ENCODE measurements at places on chromosomes 12 and 14. TPM values are rescaled to one million over a fixed set of nuclear protein-coding genes. Genes with fewer than 3 reads are reported as not detected.
A peak's percentile ranks its signal among the peaks of the same experiment; 100 is the strongest.

DNA sequence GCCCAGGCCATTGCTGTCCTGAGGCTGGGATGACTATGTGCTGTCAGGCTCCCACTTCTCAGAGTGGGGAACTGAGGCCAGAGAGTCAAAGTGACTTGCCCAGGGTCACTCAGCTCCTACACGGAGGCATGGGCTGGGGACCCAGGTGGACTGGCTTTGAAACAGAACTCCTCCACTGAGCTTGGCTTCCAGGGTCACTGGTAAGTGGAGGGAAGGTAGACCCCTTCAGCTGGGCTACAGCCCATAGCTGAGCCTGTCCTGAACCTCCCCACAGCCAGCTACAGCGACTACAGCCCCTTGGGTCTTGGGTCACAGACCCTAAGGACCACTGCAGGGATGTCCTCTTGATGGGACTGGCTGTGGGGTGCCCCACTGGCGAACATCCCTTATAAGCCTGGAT lies 40.3 kb upstream of the TRAF3 start:
- no peak for DNase-seq

DNA sequence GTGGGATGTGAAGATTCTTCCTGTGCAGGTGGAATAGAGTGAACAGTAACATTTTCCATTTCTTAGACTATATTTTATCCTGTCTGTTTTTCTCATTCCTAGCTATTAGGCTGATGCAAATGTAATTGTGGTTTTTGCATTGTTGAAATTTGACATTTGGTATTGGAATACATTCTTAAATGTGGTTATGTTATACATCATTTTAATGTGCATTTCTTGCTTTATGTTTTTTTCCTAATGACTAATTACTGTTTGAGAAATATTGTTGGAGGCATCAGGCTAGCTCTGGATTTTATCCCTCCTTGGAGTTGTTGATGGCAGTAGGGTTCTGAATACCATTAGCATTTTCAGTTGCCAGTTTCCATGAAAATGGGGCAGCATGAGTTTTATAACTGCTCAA lies 75.9 kb upstream of the GNG2 start:
- DNase-seq = no peak

DNA sequence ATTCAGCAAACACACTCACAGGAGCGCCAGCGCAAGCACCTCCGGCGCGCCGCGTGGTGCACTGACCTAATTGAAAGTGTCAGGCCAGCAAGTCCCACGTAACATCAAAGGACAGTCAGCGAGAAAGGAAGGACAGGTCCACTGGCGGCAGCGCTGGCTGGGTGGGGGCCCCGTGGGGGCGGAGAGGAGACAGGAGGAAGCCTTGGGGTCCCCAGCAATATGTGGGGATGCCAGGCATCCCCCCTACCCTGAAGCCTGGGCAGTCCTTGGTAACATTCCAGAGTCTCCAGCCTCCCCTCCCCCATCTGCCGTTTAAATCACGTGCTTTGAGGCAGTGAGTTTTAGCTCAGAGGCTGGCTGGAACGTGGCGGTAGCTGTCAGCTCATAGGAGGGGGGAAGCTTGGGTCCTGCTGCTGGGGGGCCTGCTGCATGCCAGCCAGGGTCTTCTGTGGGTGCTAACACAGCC lies 159.2 kb downstream of the CALM1 start:
- no peak for DNase-seq

DNA sequence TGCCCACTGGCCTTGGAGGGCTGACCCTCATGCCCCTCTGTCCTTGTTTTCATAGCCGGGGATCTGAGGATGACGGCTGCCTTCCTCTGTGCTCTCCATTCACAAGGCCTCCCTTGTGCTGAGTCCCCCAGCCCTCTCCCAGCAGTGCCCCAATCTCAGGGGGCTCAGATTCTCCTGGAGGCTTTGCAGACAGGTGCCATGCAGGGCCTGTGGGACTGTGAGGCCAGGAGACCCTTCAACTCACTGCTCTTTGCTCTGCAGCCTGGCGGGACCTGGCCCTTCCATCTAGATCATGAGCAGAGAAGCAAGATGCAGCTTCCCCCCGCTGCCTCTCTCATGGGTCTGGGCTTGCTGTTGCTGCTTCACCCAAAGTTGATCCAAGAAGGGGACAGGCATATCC lies 356.0 kb downstream of the BCL11B start:
- DNase-seq = no peak

DNA sequence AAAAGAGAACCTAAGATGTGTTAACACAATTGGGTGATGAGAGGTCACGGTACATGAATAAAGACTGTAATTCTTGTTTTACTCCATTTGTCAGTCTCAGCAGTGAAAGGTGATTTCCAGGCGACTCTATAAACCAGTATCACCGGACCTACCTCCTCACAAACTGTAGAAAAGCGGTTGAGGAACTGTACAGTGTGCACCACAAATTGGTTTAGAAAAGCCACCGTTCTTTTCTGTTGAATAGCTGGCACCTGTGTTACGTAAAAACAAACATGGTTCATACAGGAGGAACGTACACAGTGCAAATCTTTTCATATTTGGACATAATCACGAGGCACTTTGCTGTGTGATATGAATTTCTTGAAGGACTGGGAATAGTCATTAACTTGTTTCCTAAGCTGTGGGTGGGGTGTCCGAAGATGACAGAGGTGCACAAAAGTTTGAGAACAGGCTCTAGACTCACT lies 663 bp downstream of the WASHC3 start:
- DNase-seq = no peak

DNA sequence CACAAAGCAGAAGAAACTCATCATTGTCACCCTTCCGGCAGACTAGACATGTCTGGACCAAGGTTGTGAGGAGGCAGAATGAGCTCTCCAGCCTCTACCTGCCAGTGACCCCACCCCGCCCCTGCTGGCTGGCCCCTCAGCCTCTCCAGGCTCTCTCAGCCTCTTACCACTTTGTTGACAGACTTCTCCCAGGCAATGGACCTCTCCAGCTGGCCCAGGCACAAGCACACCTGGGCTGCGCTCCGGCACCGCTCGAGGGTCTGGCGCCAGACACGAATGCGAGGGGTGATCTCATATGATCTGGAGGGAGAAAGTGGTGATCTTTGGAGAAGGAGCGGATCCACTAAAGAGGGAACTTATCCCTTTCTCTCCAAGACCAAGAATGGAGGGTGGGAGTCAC lies 30.3 kb downstream of the BAZ2A start:
- DNase-seq = no peak

DNA sequence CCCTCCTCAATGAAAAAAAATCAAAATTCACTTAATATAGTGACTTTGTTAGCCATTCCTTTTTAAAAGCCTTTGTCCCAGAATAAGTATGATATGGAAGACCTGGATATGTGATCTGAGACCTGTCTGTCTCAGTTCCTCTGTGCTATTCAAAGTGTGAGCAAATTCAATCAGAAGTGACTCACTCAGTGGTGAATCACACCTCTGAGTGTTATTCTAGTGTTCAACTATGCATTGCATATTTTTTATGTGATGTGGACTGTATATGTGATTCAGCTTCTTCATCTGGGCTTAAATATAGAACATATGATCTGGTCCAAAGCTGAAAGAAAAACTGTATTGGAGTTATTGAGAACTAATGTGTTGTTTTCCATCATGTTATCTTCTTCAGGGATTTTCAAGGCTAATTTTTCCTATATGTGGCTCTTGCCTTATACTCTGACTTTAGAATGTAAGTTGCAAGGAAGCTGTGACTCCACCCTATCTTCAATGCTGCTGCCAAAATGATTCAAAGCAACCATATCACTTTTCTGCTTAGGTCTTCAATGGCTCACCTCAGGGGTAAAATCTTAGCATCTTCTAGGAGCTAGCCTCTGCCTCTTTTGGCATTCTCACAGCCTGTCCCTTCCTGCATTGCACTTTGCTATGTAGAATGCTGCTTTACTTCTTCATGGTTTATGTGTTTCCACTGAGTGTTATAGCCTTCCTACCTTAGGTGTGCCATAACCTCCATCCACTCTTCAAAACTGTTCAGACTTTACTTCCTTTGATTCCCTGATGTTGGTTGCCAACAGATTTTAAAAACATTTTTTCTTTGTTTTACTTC lies 169.8 kb downstream of the OTOGL start:
- DNase-seq = no peak

- DNase-seq = peak; percentile 82
Observed at GRCh38 chr12:50246873-50247612, 36.3 kb downstream of the LIMA1 start.

GRCh38 chr12:11959117-11959823 lies 111.5 kb upstream of the BCL2L14 start:
- no peak for DNase-seq

GRCh38 chr14:96729889-96730288 lies 67.3 kb upstream of the VRK1 start:
- DNase-seq = no peak

GRCh38 chr14:65282896-65283253 lies 129.7 kb upstream of the FUT8 start:
- DNase-seq = no peak

GRCh38 chr12:12721176-12721751 lies 4.1 kb downstream of the CDKN1B start:
- DNase-seq = no peak

DNA sequence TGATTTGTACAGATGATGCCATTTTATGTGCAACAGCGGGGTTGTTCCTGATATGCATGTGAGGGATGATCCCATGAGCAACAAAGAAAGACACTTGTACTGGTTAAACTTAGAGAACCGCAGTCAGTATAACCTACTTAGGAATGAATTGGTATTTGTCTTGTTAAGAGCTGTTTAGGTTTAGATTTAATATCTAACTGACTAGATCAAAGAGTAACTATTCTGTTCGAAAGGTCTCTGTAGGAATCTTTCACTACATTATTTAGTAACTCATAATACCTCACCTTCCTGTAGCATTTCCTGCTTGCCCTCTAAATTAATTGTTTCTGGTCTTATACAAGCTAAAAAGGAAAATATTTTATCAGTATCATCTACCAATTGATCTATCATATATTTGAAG lies 350.4 kb downstream of the TRHDE start:
- no peak for DNase-seq

DNA sequence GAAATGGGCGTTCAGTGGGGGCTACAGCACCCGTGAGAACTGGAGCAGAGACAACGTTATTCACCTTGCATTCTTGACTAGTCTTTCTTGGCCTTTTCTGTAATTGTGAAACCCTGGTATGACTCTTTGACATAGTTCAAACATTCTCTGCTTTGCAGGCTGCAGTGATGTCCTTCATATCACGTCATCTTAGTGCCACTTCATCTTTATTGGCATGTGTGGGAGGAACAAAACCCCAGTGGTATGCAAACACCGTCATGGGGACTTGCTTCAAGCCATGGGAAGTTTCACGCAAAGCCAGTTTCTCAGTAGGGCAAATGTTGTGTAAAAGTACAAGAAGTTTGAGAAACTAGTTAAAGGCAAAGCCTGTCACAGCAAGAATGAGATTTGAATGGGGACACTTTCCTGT lies 20.2 kb upstream of the DUSP16 start:
- DNase-seq = no peak

- no peak for DNase-seq
Observed at GRCh38 chr12:131102991-131103668, 149.4 kb downstream of the ADGRD1 start.

DNA sequence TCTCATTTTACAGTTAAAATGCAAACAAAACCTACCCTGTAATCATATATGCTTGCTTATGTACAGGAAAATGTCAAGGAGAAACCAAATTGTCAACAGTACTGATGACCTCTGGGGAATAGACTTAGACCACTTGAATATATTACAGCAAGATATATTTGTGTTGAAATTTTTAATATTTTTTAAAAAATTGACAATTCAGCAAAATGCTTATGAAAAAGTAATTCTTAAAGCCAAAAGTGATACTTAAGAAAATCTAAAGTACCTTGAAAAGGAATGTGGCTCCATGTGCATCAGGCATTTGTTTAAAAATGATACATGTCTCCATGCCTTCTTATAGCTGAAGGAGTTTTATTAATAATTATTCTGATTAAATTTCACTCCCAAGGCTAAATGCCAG lies 49.2 kb downstream of the PTPN21 start:
- DNase-seq = no peak

DNA sequence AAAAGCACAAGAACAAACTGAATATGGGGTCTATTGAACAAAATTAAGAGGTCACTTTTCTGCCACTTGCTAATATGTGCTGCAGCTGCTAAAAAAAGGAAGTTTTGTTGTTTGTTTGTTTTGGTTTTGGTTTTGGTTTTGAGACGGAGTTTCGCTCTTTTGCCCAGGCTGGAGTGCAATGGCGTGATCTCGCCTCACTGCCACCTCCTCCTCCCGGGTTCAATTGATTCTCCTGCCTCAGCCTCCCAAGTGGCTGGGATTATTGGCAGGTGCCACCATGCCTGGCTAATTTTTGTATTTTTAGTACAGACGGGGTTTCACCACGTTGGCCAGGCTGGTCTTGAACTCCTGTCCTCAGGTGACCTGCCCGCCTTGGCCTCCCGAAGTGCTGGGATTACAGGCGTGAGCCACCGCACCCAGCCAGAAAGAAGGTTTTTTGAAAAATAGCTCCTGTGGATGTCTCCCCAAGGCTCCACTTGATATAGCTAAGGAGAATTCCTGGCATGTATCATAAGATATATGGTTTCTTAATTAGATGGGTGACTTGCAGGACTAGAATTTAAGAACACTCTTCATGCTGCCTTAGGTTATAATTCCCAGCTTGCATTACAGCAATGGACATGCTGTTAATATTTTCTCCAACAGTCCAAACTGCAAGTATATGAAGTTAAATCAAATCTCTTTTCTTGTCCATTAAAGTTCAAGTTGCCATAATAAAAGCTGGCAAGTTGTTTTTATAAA lies 237.6 kb upstream of the AMIGO2 start:
- DNase-seq = no peak

DNA sequence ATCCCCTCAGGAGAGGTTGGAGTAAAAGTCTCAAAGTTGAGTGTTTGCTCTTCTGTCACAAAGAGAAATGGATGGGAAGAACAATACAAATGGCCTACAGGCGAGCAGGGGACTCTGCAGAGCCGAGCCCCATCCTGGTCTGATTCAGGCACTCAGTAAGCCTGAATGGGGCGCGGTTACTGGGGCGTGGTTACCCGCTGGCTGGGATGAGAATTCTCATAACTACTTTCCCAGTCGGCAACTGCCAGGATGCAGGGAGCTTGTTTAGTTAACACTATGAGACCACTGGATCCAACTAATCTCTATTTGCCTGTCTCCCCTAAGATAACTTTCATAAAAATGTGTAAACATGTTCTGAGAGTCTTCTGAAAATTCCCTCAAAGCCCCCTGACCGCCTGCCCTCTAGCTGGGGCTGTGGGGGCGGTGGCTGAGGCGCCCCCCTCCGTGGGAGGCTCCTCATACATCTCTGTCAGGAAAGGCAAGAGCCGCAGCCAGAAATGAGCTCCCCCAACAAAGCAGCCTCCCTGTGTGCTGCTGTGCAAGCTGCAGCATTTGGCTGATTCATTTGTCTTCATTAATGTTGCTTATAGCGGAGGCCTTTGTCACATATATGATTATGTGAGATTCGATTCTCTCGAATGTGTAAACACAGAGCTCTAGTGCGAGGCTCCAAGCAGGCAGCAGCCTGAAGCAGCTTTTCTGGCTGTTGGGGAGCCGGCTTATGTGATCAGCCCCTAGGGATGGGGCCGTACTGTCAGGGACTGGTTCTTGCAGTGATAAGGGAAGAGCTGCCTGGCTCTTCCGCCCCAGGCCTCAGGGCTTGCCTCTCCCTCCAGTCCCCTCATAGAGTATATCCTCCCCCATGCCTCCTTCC lies 126.1 kb upstream of the ARHGAP5 start:
- DNase-seq = peak; percentile 71

CMTM5 gene
- total RNA-seq = not detected

SLC17A8 gene
- not detected for total RNA-seq

PPFIA2 gene
- 0.20 TPM for total RNA-seq

SMIM41 gene
- total RNA-seq = 0.44 TPM

KLHL28 gene
- 6.4 TPM for total RNA-seq

GPR84 gene
- total RNA-seq = 0.43 TPM

SMCO2 gene
- total RNA-seq = not detected

TRPV4 gene
- 0.90 TPM for total RNA-seq

Data from right atrium auricular region (tissue), 2 donors.